Activated naive CD4-positive, alpha-beta T cell treated with anti-CD3 and anti-CD28 coated beads for 36 hours (primary cell): ENCODE measurements at places on chromosomes 5 and 9.
A peak's percentile ranks its signal among the peaks of the same experiment; 100 is the strongest.

DNA sequence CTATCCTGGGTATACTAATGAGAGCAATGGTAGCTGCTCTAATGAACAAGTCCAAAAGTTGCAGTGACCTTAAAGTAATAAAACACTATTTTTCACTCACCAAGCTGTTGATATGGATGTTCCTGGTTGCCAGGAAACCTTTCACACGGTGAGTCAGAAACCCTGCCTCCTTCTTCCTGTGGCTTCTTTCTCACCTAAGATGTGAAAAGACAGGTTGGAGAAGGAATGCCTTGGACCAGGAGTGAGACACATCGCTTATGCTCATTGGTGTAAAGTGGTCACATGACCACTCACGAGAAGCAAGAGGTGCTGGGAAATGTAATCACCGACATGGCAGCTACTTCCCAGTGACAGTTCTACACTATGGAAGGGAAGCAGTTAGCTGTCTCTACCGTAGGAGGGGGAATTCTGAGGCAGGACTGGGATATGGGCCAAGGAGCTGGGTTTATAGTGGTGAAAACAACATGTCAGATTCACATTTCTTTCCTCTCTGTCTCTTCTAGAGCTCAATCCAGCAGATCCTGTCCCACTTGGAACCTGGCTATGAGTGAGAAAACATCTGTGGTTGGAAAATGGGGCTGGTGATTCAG lies 320.4 kb upstream of the KLF4 start:
- no peak for DNase-seq

- no peak for DNase-seq
These were observed 175.1 kb upstream of the PITX1 start for GRCh38 chr5:135208903-135209721.

- DNase-seq, result no peak
These were observed 120.7 kb downstream of the PCSK1 start for GRCh38 chr5:96312383-96312782.

DNA sequence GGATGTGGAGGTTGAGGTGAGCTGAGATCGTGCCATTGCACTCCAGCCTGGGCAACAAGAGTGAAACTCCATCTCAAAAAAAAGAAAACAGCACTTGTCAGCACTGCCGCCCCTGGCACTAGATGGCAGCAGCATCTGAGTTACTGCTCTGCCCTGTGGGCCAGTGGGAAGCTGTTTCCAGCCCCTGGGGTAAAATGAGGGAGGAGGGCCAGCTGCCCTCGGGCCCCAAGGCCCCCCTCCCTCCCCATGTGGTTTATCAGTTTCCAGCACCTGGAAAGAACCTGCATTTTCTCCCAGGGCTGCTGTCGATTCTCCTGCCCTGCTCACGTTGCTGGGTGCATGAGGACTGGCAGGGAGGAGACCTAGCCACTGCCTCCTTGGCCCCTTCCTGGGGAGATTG lies 13.2 kb upstream of the CEL start:
- DNase-seq, result peak; percentile 49

GRCh38 chr9:125374443-125375309 lies 113.0 kb downstream of the GAPVD1 start:
- peak; percentile 80 for DNase-seq

DNA sequence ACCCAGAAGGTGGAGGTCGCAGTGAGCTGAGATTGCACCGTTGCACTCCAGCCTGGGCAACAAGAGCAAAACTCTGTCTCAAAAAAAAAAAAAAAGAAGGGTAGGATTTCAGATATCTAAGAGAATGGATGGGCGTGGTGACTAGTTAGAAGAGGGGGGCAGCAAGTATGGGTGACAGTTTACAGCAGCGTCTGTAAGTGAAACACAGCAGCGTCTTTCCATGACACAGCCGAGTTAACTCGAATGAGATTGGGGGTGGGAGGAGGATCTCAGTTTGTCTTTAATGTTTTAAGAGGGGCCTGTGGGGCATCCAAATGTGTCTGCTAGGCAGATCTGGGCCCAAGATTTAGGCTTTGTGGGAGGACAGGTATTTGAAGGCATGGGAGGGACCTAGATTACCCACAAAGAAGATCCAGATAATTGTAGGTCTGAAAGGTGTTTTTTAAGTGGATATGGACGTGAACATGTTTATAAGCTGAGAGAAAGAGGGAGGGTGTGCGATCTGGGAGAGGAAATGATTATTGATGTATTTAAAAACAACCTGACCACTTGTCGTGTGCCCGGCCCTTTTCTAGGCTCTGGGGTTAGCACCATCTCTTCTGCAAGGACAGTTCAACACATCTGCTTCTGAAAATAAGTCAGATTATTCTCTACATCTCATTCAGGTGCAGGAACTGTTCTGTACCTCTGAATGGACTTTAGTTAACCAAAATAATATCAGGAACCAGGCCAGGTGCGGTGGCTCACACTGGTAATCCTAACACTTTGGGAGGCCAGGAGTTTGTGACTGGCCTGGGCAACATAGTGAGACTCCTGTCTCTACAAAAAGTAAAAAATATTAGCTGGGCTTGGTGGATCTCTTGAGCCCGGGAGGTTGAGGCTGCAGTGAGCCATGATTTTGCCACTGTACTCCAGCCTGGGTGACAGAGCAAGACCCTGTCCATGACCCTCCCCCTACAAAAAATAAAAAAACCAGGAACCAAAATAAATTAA lies 2.5 kb downstream of the CEP78 start:
- DNase-seq, result no peak

GRCh38 chr5:140546851-140547507 lies 483 bp upstream of the EIF4EBP3 start:
- no peak for DNase-seq
